NCI-H1105 treated with DMSO at 0.1 percent for 48 hours (cell line): ENCODE measurements at places on chromosomes 7 and 10.

DNA sequence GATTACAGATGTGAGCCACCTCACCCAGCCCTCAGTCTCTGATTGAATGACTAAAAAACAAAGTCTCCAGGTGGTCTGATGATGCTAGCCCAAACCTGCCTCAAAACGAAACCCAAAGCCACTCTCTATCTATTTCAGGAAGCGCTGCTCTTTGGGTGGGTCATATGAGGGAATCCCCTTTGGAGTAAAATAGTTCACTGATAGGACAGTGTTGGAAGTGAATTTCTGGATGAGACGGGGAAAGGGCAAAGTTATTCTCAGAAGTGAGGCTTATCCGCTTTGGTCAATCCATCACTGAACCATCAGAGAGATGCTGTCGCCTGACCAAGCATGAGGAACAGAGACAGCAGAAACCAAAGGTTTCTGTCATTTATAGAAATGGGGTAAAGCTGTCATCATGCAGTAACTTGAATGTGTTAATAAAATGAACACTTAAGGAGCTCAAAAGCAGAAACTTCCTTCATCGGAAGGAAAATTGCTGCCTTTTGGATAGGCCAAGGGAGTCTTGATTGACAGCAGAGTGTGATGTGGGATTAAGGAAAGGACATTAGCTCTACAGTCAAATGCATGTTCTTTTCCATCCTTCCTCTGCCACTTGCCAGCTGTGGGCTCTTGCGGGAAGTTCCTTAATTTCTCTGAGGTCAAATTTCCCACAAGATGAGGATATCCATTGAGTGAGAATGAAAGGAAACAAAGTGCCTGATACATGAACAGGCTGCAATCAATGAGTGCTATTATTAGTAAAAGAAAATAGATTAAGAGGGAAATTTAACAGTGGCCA is 64.9 kb upstream of the C1QL3 start:
- DNase-seq: no peak

GRCh38 chr7:114936471-114936870 is 14.6 kb downstream of the MDFIC start:
- no peak for DNase-seq

GRCh38 chr7:12269100-12269895 is 58.2 kb downstream of the TMEM106B start:
- no peak for DNase-seq

- no peak for DNase-seq
These were observed 14.9 kb upstream of the SP4 start for GRCh38 chr7:21412957-21413356.

- DNase-seq: no peak
These were observed 781.6 kb upstream of the PHF14 start for GRCh38 chr7:10192074-10192473.

DNA sequence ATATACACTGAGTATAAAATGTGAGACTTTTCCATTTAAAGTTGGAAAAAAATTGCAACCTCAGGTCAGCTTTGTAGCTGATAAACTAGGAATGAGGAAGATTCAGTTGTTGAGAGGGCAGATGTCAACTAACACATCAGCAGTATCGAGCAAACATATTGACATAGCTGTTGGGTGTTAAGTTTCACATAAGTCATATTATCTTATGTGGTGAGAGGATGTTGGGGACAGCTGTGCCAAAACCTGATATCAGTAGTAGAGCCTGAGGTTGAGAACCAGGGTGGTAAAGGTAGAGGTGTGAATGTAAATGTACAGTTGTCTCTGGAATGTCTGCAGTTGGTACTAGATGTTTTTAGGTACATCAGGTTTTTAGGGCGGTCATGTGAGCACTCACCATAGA is 5.0 kb downstream of the ZRANB1 start:
- DNase-seq: no peak

GRCh38 chr7:143238289-143238980 is 16.6 kb downstream of the TAS2R40 start:
- no peak for DNase-seq

- no peak for DNase-seq
These were observed 43.8 kb downstream of the ENO4 start for GRCh38 chr10:116892907-116893685.
